ENCODE measurements at places on chromosomes 3 and 15.
A peak's percentile ranks its signal among the peaks of the same experiment; 100 is the strongest.

GRCh38 chr15:79376383-79376782, 55.8 kb upstream of the MINAR1 start:
- peaks cover 4% of the 10 kb centered on the region for H3K4me1 ChIP-seq
- H3K27ac ChIP-seq, result no peak overlapping the region
- H3K36me3 ChIP-seq, result peaks cover 2% of the 10 kb centered on the region
- no peak overlapping the region for H3K4me3 ChIP-seq
- no peak for DNase-seq
- no peaks in the 10 kb centered on the region for H3K27me3 ChIP-seq

DNA sequence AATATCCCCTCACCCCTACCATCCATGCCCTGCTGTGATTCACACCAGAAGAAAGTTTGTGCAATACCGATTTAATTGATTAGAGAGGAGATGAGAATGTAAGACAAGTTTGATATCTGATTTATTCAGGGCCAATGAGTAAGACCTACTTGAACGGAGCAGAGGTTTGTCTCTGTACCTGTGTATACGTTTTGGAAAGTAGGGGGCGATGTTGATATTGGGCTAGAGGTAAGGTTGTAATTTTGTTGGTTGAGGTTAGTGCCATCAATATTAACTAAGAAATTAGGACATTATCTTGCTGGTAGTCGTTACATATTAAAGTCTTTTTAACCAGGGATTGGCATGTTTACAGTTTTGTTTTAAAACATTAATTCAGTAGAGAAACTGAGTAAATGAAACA, 20.5 kb downstream of the EAF2 start:
- H3K27me3 ChIP-seq, result no peaks in the 10 kb centered on the region
- no peak overlapping the region for H3K27ac ChIP-seq
- DNase-seq, result no peak
- peaks cover 22% of the 10 kb centered on the region for H3K36me3 ChIP-seq
- no peaks in the 10 kb centered on the region for H3K4me1 ChIP-seq
- H3K4me3 ChIP-seq, result no peak overlapping the region

DNA sequence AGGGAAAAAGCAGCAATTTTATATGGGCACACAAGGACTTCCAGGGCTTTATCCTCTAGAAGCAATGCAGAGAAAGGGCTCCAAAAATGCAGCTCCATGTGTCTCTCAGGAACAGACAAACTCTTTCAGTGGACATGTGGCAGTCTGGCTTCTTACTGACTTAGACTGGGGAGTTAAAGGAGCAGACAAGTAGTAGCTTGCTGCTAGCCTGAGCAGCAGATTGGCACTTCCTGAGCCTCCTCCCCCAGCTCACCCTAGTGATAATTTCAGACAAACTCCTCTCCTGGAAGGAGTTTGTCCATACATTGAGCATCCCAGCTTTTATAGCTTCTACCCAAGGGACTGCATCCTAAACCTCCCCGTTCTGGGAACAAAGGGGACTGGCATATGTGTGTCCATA, 101.7 kb upstream of the MANF start:
- no peak for DNase-seq
- H3K4me1 ChIP-seq, result no peaks in the 10 kb centered on the region
- peaks cover 13% of the 10 kb centered on the region for H3K36me3 ChIP-seq

- peaks cover 3% of the 10 kb centered on the region for H3K27me3 ChIP-seq
- peaks cover 7% of the 10 kb centered on the region for H3K4me1 ChIP-seq
- no peak for DNase-seq
- no peaks in the 10 kb centered on the region for H3K36me3 ChIP-seq
Measured at GRCh38 chr15:89227425-89227824, 6.0 kb upstream of the RLBP1 start.

DNA sequence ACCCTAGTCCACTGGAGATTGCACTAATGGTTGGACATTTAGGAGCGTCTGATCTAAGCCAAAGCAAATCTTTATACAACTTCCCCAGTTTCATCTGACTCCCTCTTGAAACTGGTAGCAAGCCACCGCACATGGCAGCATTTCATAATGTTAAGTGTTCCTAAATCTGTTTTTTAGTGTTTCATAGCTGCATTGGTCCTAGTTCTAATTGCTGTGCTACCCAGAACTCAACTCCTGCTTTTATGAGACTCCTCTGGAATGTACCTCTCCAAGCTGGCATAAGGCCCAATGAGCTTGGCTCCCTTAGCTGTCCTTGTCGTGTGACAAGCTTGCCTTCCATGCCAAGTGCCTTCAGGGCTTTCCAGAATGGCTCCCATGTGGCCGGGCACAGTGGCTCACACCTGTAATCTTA, 65.3 kb upstream of the FLNB start:
- H3K4me3 ChIP-seq, result no peak overlapping the region
- DNase-seq, result no peak
- H3K36me3 ChIP-seq, result no peaks in the 10 kb centered on the region
- no peaks in the 10 kb centered on the region for H3K4me1 ChIP-seq
- H3K27me3 ChIP-seq, result no peaks in the 10 kb centered on the region
- H3K27ac ChIP-seq, result no peak overlapping the region

DNA sequence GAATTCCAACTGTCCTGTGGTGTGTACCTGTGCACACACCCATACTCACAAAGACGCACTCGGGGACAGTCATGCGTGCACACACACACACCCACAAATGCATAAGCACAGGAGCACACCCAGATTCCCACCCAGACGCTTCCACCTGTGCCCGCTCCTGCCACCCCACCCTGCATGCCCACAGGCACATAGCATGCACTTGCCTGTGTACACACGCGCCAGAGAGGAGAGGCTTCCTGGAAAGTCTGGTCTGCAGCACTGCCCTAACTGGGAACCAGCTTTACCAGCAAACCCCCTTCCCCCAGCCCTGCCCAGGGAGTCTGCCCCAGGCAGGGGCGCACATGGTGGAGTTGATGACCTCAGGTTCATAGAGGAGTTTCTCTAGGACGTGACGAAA, 246.2 kb downstream of the UACA start:
- peaks cover 2% of the 10 kb centered on the region for H3K4me1 ChIP-seq
- no peak overlapping the region for H3K4me3 ChIP-seq
- no peak for DNase-seq

DNA sequence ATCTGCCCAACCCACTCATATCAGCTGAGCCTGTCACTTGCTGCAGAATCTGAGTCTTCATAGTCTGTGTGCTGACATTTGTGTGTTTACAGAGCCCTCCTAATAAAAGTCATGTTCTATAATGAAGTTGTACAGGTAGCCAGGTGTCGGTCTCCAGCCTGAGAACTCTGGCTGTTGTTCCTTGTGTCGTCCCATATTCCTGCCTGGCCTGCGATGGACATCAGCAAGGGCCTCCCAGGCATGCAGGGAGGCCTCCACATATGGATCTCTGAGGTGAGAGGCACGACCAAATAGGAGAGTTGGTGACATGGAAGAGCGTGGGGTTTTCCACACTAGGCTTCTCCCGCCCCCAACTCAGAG, 2.9 kb downstream of the VILL start:
- H3K4me3 ChIP-seq, result peak overlapping the region; percentile 91
- no peaks in the 10 kb centered on the region for H3K27me3 ChIP-seq
- peak overlapping the region; percentile 90 for H3K27ac ChIP-seq
- DNase-seq, result no peak
- peaks cover 18% of the 10 kb centered on the region for H3K36me3 ChIP-seq
- H3K4me1 ChIP-seq, result peaks cover 44% of the 10 kb centered on the region

GRCh38 chr3:78809966-78810365, 957.8 kb downstream of the ROBO1 start:
- H3K4me3 ChIP-seq, result no peak overlapping the region
- H3K4me1 ChIP-seq, result no peaks in the 10 kb centered on the region
- no peaks in the 10 kb centered on the region for H3K36me3 ChIP-seq
- no peak for DNase-seq
- no peaks in the 10 kb centered on the region for H3K27me3 ChIP-seq

GRCh38 chr3:49248840-49249227, 28.2 kb downstream of the C3orf62 start:
- H3K27ac ChIP-seq, result no peak overlapping the region
- DNase-seq, result no peak
- H3K27me3 ChIP-seq, result no peaks in the 10 kb centered on the region
- H3K4me3 ChIP-seq, result no peak overlapping the region

DNA sequence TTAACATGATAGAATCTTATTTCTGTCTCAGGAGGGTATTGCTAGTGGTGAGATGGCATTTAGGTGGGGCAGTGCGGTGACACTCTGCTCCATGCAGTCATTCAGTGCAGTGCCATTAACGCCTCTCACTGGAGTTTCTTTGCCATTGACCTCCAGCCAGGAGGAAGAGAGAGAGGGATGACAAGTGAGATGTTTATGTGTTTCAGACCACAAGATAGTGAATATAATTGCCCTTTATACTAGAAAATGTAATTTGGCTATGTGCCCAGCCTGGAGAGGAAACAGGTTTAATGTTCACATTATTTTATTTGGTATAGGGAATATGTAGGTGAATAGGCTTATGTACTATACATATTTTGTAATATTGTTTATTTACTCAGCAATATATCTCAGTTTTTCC, 84.5 kb downstream of the ZIC1 start:
- no peak for DNase-seq
- no peaks in the 10 kb centered on the region for H3K36me3 ChIP-seq
- H3K4me1 ChIP-seq, result no peaks in the 10 kb centered on the region
- no peak overlapping the region for H3K4me3 ChIP-seq

- no peak overlapping the region for H3K27ac ChIP-seq
- peaks cover 34% of the 10 kb centered on the region for H3K4me1 ChIP-seq
- no peaks in the 10 kb centered on the region for H3K36me3 ChIP-seq
- peak; percentile 5 for DNase-seq
- H3K4me3 ChIP-seq, result no peak overlapping the region
Measured at GRCh38 chr3:161395115-161396012, 24.0 kb upstream of the SPTSSB start.

DNA sequence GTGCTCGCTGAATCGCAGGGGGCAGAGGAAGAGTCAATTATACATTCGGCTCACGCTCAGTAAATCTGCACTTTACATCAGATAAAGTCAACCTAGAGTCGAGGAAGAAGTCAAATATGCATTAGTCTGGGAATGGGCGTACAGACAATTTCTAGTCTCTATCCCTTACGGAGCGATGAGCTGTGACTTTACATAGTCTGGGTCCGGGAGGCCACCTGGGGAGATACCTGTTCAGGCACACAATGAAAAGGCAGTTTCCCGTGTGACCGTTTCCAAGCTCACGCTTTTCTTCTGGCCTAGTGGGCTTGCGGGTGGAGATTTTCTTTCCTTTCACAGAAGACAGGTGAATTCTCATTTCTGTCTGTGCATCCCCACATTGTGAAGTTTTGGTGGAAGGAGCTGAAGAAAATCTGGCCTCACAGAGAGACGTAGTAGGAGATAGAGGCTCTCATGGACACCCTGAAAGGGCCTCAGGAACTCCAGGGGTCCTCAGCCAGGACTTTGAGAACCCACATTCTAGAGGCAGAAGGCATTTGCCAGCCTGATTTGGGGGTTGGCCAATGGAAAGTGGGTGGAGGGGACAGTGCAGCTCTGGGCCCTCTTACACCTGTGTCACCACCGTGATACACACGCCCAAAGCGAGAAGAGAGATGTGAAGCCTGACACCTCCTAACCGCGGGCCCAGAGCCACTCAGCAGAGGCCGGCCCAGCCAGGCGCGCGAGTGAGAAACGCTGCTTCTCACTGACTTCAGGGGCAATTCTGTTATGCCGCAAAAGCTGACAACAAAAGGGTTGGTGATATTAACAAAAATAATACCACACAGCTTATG, 10.7 kb upstream of the OCA2 start:
- peaks cover 10% of the 10 kb centered on the region for H3K4me1 ChIP-seq
- H3K27me3 ChIP-seq, result peaks cover 16% of the 10 kb centered on the region
- peaks cover 12% of the 10 kb centered on the region for H3K36me3 ChIP-seq
- no peak overlapping the region for H3K4me3 ChIP-seq

DNA sequence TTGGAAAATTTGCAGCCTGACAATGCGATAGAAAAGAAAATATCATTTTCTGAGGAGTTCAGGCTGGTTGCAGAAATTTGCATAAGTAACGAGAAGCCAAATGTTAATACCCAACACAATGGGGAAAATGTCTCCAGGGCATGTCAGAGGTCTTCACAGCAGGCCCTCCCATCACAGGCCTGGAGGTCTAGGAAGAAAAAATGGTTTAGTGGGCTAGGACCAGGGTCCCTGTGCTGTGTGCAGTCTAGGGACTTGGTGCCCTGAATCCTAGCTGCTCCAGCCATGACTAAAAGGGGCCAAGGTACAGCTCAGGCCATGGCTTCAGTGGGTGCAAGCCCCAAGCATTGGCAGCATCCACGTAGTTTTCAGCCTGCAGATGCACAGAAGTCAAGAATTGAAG, 14.5 kb upstream of the AP4E1 start:
- H3K4me1 ChIP-seq, result no peaks in the 10 kb centered on the region
- no peak for DNase-seq
- no peaks in the 10 kb centered on the region for H3K27me3 ChIP-seq

- peaks cover 45% of the 10 kb centered on the region for H3K36me3 ChIP-seq
- H3K4me1 ChIP-seq, result peaks cover 32% of the 10 kb centered on the region
- no peak overlapping the region for H3K27ac ChIP-seq
Measured at GRCh38 chr3:197286678-197287077, 11.7 kb downstream of the DLG1 start.

GRCh38 chr15:40265355-40265754, 17.5 kb downstream of the ANKRD63 start:
- no peaks in the 10 kb centered on the region for H3K4me1 ChIP-seq
- no peak for DNase-seq
- H3K27me3 ChIP-seq, result peaks cover 3% of the 10 kb centered on the region
- H3K36me3 ChIP-seq, result no peaks in the 10 kb centered on the region
- H3K27ac ChIP-seq, result no peak overlapping the region

GRCh38 chr15:77160562-77161478, 89.9 kb upstream of the TSPAN3 start:
- no peaks in the 10 kb centered on the region for H3K27me3 ChIP-seq
- peaks cover 49% of the 10 kb centered on the region for H3K4me1 ChIP-seq
- H3K27ac ChIP-seq, result peak overlapping the region; percentile 43
- peak overlapping the region; percentile 33 for H3K4me3 ChIP-seq
- no peak for DNase-seq

GRCh38 chr3:178406206-178406605, 130.0 kb upstream of the KCNMB2 start:
- no peaks in the 10 kb centered on the region for H3K36me3 ChIP-seq
- peaks cover 21% of the 10 kb centered on the region for H3K27me3 ChIP-seq
- H3K4me1 ChIP-seq, result no peaks in the 10 kb centered on the region
- no peak for DNase-seq
- no peak overlapping the region for H3K27ac ChIP-seq

- DNase-seq, result no peak
- H3K36me3 ChIP-seq, result no peaks in the 10 kb centered on the region
- no peak overlapping the region for H3K27ac ChIP-seq
- H3K4me3 ChIP-seq, result no peak overlapping the region
- H3K4me1 ChIP-seq, result no peaks in the 10 kb centered on the region
Measured at GRCh38 chr3:191066669-191067068, 132.4 kb upstream of the OSTN start.

DNA sequence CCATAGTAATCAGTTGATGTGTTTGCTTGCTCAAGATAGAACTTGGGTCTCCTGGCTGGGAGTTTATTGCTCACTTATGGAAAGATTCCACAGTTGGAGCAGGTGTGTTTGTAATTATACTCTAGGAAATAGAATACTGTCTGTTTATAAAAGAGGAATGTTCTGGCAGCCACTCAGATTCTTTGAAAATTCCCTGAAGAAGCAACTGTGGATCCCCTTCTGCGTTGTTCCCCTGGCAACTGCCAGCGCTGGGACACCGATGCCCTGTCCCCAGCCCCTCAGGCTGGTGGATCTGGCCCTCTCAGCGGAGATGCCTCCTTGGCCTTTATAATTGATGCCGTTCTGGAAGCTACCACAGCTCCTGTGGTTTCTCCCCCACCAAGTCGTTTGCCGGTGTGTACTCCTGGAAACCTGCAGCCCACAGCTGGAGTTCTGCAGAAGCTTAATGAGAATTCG, 225.9 kb downstream of the ITPR1 start:
- peaks cover 29% of the 10 kb centered on the region for H3K4me1 ChIP-seq
- H3K27me3 ChIP-seq, result no peaks in the 10 kb centered on the region
- no peak overlapping the region for H3K4me3 ChIP-seq
- peaks cover 30% of the 10 kb centered on the region for H3K36me3 ChIP-seq
- H3K27ac ChIP-seq, result no peak overlapping the region
- DNase-seq, result no peak
